Activated T-helper 2 cell treated with anti-CD3 and anti-CD28 coated beads, Interferon-gamma antibody, Interleukin-2, Interleukin-4, amounts not matched to agents 10 μg/mL and 5 μg/mL and 100 μg/mL, durations not matched to agents 14 hours and 24 hours and 36 hours (primary cell): ENCODE measurements at places on chromosomes 5 and 9. TPM values are rescaled to one million over a fixed set of nuclear protein-coding genes. Genes with fewer than 3 reads are reported as not detected.

- peaks cover 55% of the 10 kb centered on the region for H3K4me1 ChIP-seq
- H3K4me3 ChIP-seq = peak overlapping the region; percentile 89
- peaks cover 6% of the 10 kb centered on the region for H3K27me3 ChIP-seq
- peaks cover 4% of the 10 kb centered on the region for H3K36me3 ChIP-seq
These were observed 590 bp downstream of the RASGRF2 start for GRCh38 chr5:80960531-80961375.

GRCh38 chr9:26261503-26262330 lies 583.5 kb upstream of the TUSC1 start:
- H3K36me3 ChIP-seq = no peaks in the 10 kb centered on the region
- H3K4me1 ChIP-seq = no peaks in the 10 kb centered on the region
- no peak for DNase-seq
- no peaks in the 10 kb centered on the region for H3K27me3 ChIP-seq

- DNase-seq = no peak
- H3K27ac ChIP-seq = no peak overlapping the region
- H3K36me3 ChIP-seq = no peaks in the 10 kb centered on the region
- peaks cover 3% of the 10 kb centered on the region for H3K27me3 ChIP-seq
These were observed 30.6 kb downstream of the RGMB start for GRCh38 chr5:98804066-98804465.

DNA sequence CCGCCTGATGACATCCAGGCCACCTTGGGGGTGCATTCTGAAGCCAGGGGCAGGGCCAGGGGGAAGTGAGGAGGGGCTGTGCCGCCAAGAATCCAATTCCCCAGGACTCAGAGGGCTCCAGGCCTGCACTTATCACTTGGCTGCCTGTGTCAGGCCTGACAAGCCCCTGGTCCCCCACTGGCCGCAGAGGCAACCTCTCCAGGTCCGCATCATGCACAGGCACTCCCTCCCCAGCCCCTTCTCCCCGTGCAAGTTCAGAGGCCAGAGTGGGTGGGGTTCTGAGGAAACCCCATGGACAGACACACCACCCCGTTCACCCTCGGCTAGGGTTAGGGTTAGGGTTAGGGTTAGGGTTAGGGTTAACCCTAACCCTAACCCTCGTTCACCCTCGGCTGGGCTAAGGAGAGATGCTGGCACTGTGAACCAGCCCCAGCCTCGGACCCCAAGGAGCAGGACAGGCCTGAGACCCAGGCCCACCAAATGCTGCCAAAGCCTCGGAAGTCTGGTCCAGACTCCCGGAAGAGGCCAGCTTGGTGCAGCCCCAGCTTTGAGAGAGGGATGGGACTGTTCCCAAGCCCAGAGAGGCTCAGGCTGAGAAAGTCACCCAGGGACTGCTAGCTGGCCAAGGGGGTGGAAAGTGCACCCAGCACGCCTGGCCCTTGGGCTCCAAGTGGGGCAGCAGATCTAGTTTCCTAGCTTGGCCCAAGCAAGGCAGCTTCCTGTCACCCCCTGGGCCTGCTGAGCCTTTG lies 4.9 kb downstream of the LCN2 start:
- no peaks in the 10 kb centered on the region for H3K36me3 ChIP-seq
- no peak overlapping the region for H3K27ac ChIP-seq
- no peak for DNase-seq
- peaks cover 3% of the 10 kb centered on the region for H3K4me1 ChIP-seq

DNA sequence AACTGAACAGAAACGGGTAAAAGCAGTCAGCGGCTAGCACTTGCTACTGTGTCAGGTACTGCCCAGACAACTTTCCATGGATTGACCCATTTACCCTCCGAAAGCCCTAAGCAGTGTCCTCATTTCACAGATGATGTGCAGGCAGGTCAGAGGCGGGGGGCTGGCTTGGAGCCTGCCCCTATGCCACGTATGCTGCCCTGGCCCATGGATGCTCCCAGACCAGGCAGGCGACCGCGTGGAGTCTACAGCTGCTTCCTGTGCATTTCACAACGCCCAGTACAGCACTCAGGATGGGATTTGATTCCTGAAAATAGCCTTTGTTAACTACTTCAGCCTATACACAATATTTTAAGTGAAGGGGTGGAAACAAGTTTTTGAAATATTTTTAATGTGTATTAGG lies 202.9 kb downstream of the NXNL2 start:
- H3K27ac ChIP-seq = no peak overlapping the region
- H3K4me3 ChIP-seq = no peak overlapping the region
- no peaks in the 10 kb centered on the region for H3K4me1 ChIP-seq
- H3K36me3 ChIP-seq = no peaks in the 10 kb centered on the region

DNA sequence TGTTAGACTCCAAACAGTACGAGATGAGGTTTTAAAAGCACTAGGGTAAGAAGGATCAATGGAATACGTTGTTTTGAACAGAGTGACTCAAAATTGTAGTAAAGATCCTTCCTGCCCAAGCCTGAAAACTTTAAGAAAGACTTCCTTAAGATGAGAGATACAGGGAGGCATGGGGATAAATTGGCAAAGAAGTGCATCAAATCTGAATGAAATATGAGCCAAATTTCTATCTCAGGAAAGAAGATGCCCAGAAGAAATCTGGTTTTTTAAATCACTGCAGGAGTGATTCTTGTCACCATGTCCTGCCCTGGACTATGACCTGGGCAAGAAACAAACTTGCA lies 14.9 kb downstream of the FCN2 start:
- no peaks in the 10 kb centered on the region for H3K36me3 ChIP-seq
- no peak overlapping the region for H3K27ac ChIP-seq
- no peak overlapping the region for H3K4me3 ChIP-seq
- DNase-seq = no peak
- H3K27me3 ChIP-seq = no peaks in the 10 kb centered on the region
- no peaks in the 10 kb centered on the region for H3K4me1 ChIP-seq

- H3K4me3 ChIP-seq = no peak overlapping the region
- peaks cover 8% of the 10 kb centered on the region for H3K36me3 ChIP-seq
- DNase-seq = no peak
- peaks cover 13% of the 10 kb centered on the region for H3K27me3 ChIP-seq
These were observed 5.0 kb downstream of the S1PR3 start for GRCh38 chr9:88996046-88996920.

DNA sequence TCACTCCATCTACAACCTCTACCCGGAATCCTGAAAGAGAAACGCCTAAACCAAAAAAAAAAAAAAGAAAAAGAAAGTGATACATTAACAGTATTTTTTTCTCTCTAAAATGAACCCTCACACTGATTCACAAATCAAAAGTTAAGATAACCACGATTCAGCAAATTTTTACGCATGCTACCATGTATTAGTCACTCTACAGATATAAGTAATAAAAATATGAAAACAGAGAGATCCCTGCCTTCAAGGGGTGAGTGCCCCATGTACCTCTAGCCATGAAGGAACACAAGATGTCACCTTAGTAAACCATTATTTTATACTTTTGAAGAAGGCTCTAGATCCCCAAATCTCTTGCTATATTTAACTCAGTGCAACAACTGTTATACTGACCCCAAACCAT lies 33.4 kb downstream of the CEMIP2 start:
- peaks cover 81% of the 10 kb centered on the region for H3K36me3 ChIP-seq
- H3K27ac ChIP-seq = no peak overlapping the region
- DNase-seq = no peak
- H3K27me3 ChIP-seq = no peaks in the 10 kb centered on the region

GRCh38 chr9:16398691-16399090 lies 471.8 kb downstream of the BNC2 start:
- DNase-seq = no peak
- no peak overlapping the region for H3K27ac ChIP-seq

DNA sequence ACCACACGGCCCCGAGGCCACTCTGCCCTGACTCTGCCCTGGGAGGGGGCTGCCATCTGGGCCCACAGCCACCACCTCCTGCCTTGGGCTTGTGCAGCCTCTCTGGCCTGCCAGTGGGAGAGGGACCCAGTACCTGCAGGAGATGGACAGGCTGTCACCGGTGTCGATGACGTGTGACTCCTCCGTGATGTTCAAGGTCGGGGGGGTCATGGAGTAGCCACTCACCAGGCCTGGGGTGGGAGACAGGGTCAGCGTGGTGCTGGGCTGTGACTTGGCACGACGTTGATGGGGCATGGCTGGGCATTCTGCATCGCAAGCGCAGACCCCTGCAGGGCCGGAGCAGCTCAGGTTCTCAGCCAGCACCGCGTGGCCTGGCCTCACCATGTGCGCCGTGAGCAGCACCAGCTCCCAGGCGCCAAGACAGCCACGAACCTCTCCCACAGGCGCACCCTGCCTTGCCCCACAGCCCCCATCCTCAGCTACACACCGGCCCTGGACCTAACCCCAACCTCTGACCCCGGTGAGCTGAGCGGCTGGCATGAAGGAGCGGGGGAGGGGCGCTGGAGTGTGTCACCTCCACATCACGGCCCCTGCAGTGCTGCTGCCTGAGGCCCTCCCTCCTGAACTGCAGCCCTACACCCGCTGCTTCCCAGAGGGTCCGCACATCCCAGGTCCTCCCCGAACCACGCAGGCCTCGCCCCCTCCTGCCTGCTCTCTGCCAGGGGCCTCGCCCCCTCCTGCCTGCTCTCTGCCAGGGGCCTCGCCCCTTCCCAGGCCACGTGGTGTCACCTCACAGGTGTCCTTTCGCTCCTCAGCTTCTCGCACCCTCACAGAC lies 17.6 kb downstream of the FLT4 start:
- H3K4me3 ChIP-seq = no peak overlapping the region
- H3K27ac ChIP-seq = no peak overlapping the region
- no peaks in the 10 kb centered on the region for H3K27me3 ChIP-seq
- no peaks in the 10 kb centered on the region for H3K4me1 ChIP-seq
- DNase-seq = no peak

DNA sequence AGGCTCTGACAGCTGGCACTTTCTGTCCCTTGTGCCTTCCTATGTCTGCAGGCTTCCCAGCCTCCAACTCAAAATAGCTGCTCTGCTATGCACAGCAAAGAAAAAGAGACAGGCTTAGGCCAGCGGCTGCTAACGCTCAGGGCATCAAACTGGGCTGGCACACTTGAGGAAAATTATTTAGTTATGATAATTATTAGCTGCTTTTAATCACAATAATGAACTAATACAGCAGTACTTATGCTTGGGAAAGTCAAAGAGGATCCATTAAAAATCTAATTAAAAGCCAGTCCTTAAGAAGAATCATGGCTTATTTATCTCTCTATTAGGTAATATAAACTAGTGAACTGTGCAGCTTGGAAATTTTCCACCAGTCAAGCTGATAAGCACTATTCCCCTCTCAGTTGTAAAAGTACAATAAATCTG lies 233.2 kb downstream of the SLIT3 start:
- no peak overlapping the region for H3K4me3 ChIP-seq
- no peaks in the 10 kb centered on the region for H3K4me1 ChIP-seq
- H3K27ac ChIP-seq = no peak overlapping the region
- H3K36me3 ChIP-seq = no peaks in the 10 kb centered on the region

DNA sequence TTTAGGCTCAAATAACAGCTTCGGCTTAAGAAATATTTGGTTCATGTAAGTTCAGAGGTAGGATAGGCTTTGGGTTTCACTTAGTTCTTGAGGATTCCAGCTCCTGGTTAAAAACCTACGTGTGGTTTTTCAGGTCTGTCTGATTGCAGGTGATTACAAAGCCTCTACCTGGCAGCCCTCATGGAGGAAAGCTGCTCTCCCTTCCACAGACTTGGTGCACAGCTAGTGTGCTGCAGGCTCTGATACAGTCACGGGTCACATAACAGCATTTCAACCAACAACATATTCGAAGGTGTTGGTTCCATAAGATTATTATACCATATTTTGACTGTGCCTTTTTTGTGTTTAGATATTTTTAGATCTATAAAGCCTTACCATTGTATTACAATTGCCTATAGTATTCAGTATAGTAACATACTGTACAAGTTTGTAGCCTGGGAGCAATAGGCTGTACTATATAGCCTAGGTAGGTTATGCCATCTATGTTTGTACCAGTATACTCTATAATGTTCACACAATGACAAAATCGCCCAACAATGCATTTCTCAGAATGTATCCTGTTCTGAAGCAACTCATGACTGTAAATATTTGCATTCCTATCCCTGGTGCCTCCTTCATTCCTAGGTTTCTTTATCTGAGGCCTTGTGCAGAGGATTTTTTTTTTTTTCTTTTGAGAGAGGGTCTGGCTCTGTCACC lies 8.0 kb upstream of the DCP2 start:
- no peaks in the 10 kb centered on the region for H3K36me3 ChIP-seq
- no peaks in the 10 kb centered on the region for H3K27me3 ChIP-seq
- no peak overlapping the region for H3K27ac ChIP-seq
- no peak overlapping the region for H3K4me3 ChIP-seq

DNA sequence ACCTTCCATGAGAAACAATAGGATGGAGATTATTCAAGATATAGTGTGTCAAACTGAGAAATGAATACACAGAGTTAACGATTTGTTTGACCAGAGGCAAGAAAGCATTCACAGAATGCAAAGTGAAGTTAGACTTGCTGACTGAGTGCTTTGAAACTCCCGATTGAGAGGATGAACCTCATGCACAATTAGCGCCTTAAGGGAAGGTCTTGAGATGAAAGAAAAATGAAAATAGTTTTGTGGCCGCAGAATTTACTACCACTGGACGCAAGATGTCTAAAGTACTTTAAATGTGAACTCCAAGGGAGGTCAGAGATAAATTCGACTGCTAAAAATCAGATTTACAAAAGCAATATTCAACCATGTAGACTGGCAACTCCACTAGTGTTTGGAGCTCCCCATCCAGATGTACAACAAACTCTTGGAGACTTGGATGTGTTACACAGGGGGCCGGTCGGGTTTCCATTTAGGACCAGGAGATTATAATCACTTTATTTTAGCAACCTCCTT lies 707 bp upstream of the RIMOC1 start:
- peak overlapping the region; percentile 97 for H3K27ac ChIP-seq
- H3K4me1 ChIP-seq = peaks cover 42% of the 10 kb centered on the region
- peaks cover 25% of the 10 kb centered on the region for H3K36me3 ChIP-seq
- H3K27me3 ChIP-seq = peaks cover under 1% of the 10 kb centered on the region

GRCh38 chr5:115349001-115349817 lies 52.8 kb upstream of the CCDC112 start:
- H3K4me3 ChIP-seq = no peak overlapping the region
- no peak for DNase-seq
- no peaks in the 10 kb centered on the region for H3K4me1 ChIP-seq
- peaks cover 35% of the 10 kb centered on the region for H3K27me3 ChIP-seq
- H3K27ac ChIP-seq = no peak overlapping the region

GRCh38 chr5:116646611-116647289 lies 72.1 kb upstream of the SEMA6A start:
- no peak for DNase-seq
- H3K36me3 ChIP-seq = no peaks in the 10 kb centered on the region
- H3K4me3 ChIP-seq = no peak overlapping the region
- no peaks in the 10 kb centered on the region for H3K4me1 ChIP-seq
- H3K27ac ChIP-seq = no peak overlapping the region
- no peaks in the 10 kb centered on the region for H3K27me3 ChIP-seq

GRCh38 chr9:33393581-33393980 lies 8.8 kb downstream of the AQP7 start:
- H3K4me1 ChIP-seq = no peaks in the 10 kb centered on the region
- H3K4me3 ChIP-seq = no peak overlapping the region
- H3K27ac ChIP-seq = no peak overlapping the region

The C1QTNF2 gene
- not detected in 2 replicates for total RNA-seq

The NIPAL4 gene
- total RNA-seq = 1.9 and 2.1 TPM in 2 replicates

The TUSC1 gene
- total RNA-seq = 0.48 TPM in 2 replicates

The OR1J4 gene
- 0.21 TPM in 1 of 2 replicates, not detected in the other for total RNA-seq

The SPINK14 gene
- total RNA-seq = not detected in 2 replicates

The SEMA5A gene
- 0.27 and 0.62 TPM in 2 replicates for total RNA-seq

The SSNA1 gene
- total RNA-seq = 91.6 and 91.8 TPM in 2 replicates

The NUDT2 gene
- total RNA-seq = 30.8 and 33.0 TPM in 2 replicates

The HSD17B3 gene
- not detected in 2 replicates for total RNA-seq

The FAT2 gene
- under 0.01 TPM in 1 of 2 replicates, not detected in the other for total RNA-seq

The BTNL8 gene
- 0.18 and 0.25 TPM in 2 replicates for total RNA-seq

The PTGER4 gene
- 30.4 and 33.7 TPM in 2 replicates for total RNA-seq
